ENCODE measurements at places on chromosomes 2 and 18.

GRCh38 chr2:83900862-83901261 lies 558.2 kb downstream of the SUCLG1 start:
- DNase-seq: no peak

GRCh38 chr2:112476434-112476833 lies 5.5 kb upstream of the TTL start:
- no peak for DNase-seq

- DNase-seq: no peak
Measured at GRCh38 chr2:156625360-156626170, 189.4 kb downstream of the GPD2 start.

GRCh38 chr2:159736048-159736447 lies 23.7 kb downstream of the MARCHF7 start:
- no peak for DNase-seq

DNA sequence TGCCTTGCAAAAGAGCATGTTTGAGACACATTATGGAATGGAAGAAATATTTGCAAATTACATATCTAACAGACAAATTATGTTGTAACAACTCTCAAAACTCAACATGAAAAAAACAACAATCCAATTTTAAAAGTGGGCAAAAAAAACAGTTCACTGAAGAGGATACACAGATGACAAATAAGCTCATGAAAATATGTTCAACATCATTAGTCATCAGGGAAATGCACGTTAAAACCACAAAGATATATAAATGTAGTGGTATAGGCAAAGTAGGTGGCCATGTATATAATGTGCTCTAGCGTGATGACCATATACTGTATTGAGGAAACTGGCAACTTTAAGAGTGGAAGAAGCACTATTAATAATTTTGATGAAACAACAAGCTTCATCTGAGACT lies 220.1 kb downstream of the IRS1 start:
- DNase-seq: no peak
